ENCODE measurements at places on chromosomes 5 and 9.

DNA sequence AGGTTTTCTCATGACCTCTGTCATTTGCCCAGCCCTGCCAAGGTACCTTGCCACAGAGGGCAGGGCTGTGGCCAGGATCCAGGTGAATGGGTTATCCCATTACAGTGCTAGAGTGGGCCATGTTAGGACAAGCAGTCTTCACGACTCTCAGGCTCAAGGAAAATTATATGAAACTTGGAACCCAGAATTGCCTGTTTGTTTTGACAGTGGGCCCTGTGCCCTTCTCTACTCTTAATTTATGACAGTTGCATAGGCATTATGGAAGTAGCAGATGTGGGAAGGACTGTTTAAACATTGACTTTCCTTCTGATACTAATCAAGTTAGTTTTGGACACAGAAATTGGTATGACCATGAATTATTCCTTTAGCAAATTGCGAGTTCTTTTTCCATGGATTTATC is 41.7 kb downstream of the ITGA2 start:
- H3K4me3 ChIP-seq, result no peak overlapping the region
- no peaks in the 10 kb centered on the region for H3K27me3 ChIP-seq
- no peak for DNase-seq
- H3K4me1 ChIP-seq, result peaks cover 45% of the 10 kb centered on the region

DNA sequence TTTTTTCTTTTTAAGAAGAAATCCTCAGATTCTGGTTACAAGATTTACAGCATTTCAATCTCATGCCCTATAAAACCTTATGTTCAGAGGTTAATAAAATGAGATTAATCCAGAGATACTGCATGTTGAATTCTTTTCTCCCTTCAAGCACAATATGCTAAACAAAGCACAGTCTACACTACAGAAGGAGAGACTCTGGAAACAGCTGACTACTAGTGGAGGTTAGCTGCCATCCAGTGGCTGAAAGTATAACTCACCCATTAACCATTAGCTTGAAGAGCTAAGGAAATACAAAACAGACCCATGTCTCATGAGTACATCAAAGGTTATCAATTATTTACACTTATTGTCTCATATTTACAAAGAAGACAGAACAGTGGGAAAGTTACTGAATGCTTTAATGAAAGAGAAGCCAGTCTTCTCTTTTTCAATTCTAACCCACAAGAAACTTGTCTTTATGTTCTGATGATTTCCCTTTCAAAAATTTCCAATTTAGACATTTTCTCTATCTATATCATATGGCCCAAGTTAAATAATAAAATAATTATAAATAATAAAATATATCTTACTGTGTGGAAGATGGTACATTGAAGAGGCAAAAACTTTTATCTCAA is 12.7 kb upstream of the DNAH5 start:
- peaks cover 2% of the 10 kb centered on the region for H3K27me3 ChIP-seq
- H3K4me3 ChIP-seq, result no peak overlapping the region
- no peaks in the 10 kb centered on the region for H3K36me3 ChIP-seq
- DNase-seq, result no peak
- H3K4me1 ChIP-seq, result no peaks in the 10 kb centered on the region

DNA sequence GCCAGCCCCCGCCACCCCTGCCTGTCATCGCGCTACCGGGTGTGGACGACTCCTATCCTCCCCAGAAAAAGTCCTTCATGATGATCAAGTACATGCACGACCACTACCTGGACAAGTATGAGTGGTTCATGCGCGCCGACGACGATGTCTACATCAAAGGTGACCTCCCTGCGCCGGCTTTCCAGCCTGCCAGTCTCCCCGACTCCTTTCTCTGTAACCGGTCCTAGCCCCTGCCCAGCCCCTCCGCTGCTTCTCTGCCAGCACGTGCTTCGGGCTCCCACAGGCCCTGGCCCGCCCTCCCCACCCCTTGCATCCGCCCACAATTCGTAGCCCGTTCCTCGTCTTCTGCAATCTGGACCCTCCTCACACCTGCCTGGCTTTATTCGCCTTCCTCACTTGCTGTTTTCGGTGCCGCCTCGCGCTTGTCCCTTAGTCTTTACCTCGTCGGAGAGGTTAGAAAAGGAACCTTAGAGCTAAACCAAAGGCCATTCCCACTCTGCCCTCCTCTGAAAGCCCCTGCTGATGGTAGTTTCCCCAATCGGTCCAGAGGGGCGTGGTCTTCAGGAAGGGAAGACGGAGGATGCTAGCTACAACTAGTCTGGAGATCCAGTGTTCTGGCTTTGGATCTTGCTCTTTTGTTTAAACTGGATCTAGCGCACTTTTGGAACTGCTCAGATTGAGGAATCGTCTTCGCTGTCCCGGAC is 1.4 kb downstream of the CHSY3 start:
- H3K36me3 ChIP-seq, result peaks cover 2% of the 10 kb centered on the region
- peaks cover 55% of the 10 kb centered on the region for H3K27me3 ChIP-seq
- peaks cover 14% of the 10 kb centered on the region for H3K4me1 ChIP-seq

GRCh38 chr9:76808636-76809035 is 44.4 kb downstream of the PCA3 start:
- H3K27ac ChIP-seq, result no peak overlapping the region
- no peak for DNase-seq
- H3K36me3 ChIP-seq, result no peaks in the 10 kb centered on the region

GRCh38 chr5:157369507-157369906 is 90.5 kb upstream of the NIPAL4 start:
- no peaks in the 10 kb centered on the region for H3K4me1 ChIP-seq
- no peak overlapping the region for H3K27ac ChIP-seq
- H3K4me3 ChIP-seq, result no peak overlapping the region

DNA sequence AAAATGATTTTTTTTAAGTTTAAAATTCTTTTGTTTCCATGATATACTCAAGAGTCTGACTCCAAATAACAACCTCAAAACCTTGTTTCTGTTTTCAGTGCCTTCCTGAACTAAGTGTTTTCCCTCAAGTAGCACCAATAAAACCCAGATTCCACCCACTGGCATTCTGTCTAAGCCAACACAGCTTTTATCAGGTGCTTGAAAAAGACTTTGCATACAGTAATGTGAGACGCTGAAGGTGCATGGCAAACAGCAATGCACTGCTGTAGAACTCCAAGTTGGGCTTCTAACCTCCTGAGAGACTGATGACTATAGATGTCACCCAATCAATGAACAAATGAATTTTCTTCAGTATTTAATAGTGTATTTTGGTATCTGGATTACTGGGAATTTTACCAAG is 95.7 kb downstream of the NFIB start:
- H3K4me1 ChIP-seq, result no peaks in the 10 kb centered on the region
- no peaks in the 10 kb centered on the region for H3K27me3 ChIP-seq
- DNase-seq, result no peak
- H3K27ac ChIP-seq, result no peak overlapping the region

DNA sequence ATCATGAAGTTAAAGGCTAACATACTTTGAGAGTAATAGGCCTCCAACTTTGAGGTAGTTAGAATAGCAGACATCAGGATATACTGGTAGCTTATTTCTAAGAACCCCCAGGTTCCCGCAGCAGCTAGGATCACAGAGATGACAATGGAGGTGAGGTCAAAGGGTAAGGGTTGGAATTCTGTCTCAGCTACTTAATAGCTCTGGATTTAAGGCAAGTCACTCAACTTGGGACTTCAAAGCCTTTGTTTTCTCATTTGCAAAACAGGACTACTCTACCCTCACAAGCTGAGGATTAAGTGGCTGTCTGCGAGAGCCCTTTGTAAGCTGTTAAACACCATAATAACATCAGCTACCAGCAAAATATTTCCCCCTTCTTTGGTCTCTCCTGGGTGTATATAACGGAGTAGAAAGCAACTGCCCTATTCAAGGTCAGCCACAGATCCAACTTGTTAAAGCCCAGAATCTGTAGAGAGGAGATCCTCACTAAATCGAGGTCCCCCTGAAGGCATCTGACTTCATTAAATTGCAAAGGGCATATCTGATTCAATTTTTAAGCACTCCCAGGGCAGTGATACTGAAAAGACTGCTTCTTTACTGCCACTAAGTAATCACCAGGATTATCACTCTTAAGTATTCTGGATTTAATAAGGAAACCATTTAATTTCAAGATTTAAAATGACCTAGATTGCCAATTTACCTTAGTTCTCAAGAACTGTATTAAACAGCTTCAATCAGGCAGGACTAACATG is 104.7 kb downstream of the DCP2 start:
- H3K4me3 ChIP-seq, result no peak overlapping the region
- H3K4me1 ChIP-seq, result no peaks in the 10 kb centered on the region
- peaks cover 6% of the 10 kb centered on the region for H3K27me3 ChIP-seq
- no peak overlapping the region for H3K27ac ChIP-seq
- peaks cover 5% of the 10 kb centered on the region for H3K36me3 ChIP-seq

DNA sequence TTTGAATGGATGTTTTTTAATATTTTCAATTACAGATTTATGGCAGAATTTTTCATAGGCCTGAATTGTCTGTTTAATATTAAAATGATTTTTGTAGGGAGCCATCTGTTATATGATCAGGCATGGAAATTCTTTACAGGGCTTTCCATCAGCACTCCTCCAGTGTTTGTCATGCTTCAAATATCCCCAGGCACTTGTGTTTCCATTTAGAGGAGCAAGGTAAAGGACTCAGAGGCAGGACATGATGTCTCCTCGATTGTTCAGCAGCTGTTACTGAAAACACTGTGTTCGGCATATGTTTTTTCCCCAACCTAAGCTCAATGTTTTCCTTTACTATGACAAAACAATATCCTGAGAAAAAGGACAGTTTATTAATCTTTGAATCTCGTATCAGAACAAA is 172.3 kb upstream of the RFX3 start:
- no peak overlapping the region for H3K27ac ChIP-seq
- no peak for DNase-seq
- H3K4me3 ChIP-seq, result no peak overlapping the region
- H3K27me3 ChIP-seq, result peaks cover 7% of the 10 kb centered on the region

- DNase-seq, result no peak
- H3K27me3 ChIP-seq, result no peaks in the 10 kb centered on the region
- H3K27ac ChIP-seq, result peak overlapping the region; percentile 93
- peaks cover 35% of the 10 kb centered on the region for H3K36me3 ChIP-seq
- H3K4me1 ChIP-seq, result peaks cover 42% of the 10 kb centered on the region
- H3K4me3 ChIP-seq, result peak overlapping the region; percentile 97
These were observed 1.2 kb upstream of the GRK6 start for GRCh38 chr5:177425196-177425800.

- no peak for DNase-seq
- peaks cover 6% of the 10 kb centered on the region for H3K27me3 ChIP-seq
- H3K27ac ChIP-seq, result no peak overlapping the region
- H3K4me3 ChIP-seq, result no peak overlapping the region
These were observed 135.2 kb upstream of the SLC24A2 start for GRCh38 chr9:19924080-19924479.

DNA sequence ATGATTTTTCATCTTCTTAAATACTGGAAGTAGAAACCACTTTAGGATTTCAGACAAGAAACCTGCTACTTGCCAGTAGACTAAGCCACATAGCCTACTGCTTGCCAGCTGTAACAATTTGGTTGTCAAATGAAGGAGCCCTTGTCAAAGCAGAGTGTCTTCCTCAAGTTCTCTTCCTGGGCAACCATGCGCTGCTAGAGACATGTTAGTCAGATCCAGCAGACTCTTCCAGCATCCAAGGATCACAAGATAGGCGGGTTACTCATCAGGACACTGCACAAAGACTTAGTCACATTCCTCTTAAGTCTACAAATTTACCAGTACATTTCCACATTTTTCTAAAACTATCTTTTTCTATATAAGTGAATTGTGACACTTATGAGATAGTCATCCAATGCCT is 24.4 kb downstream of the SKIC3 start:
- peaks cover 67% of the 10 kb centered on the region for H3K36me3 ChIP-seq
- no peak overlapping the region for H3K4me3 ChIP-seq
- H3K27me3 ChIP-seq, result no peaks in the 10 kb centered on the region
- H3K4me1 ChIP-seq, result peaks cover 13% of the 10 kb centered on the region
- DNase-seq, result no peak
- H3K27ac ChIP-seq, result no peak overlapping the region

DNA sequence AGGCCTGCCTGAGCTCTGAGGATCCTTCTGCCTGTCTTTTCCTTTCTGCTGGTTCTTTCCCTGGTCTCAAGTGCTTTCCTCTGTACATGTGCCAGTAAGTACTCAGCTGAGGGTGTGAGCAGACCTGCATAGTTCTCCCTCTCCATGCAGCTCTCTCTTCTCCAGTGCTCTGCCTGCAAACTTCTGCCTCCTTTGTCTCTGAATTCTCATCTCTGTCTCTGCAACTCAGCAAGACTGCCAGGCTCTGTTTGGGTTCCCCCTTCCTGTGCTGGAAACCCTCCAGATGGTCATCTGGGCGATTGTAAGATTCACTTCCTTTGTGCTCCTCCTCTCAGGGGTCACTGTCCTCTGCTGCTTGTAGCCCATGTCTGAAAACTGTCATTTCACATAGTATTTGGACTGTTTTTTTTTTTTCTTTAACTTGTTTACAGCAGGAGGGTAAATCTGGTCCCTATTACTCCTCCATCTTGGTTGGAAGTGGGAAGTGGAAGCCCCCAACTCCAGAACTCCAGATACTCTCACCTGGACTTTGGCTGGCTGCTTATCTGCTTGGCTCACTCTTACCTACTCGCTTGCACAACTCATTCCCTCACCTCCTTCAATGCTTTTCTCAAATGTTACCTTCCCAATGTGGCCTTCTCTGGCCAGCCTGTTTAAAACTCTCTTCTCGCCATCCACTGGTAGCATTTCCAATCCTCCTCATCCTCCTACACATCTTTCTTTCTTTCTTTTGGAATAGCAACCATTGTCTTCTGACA is 175.3 kb upstream of the TBC1D2 start:
- no peaks in the 10 kb centered on the region for H3K4me1 ChIP-seq
- no peaks in the 10 kb centered on the region for H3K36me3 ChIP-seq
- H3K4me3 ChIP-seq, result no peak overlapping the region

DNA sequence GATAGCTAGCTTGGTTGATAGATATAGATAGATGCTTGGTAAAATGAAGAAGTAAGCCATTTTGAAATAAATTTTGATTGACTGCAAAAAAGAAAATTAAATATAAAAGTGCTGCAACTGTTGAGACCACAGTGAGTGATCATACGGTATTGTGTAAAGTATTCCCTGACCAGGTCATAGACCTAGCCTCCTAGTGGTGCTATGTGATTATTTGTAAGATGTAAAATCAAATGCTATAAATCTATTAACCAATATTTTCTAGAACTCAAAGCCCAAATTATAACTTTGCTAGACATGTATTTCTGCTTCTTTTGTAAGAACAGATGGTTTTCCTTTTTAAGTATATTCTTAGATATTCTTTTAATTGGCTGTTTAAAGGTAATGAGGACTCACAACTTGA is 480.2 kb upstream of the PTPRD start:
- no peak overlapping the region for H3K4me3 ChIP-seq
- H3K36me3 ChIP-seq, result no peaks in the 10 kb centered on the region
- H3K27me3 ChIP-seq, result no peaks in the 10 kb centered on the region
- H3K27ac ChIP-seq, result no peak overlapping the region
- H3K4me1 ChIP-seq, result no peaks in the 10 kb centered on the region

GRCh38 chr5:156052656-156053055 is 274.3 kb upstream of the SGCD start:
- H3K4me3 ChIP-seq, result no peak overlapping the region
- no peaks in the 10 kb centered on the region for H3K36me3 ChIP-seq
- no peaks in the 10 kb centered on the region for H3K27me3 ChIP-seq
- no peak overlapping the region for H3K27ac ChIP-seq
- H3K4me1 ChIP-seq, result no peaks in the 10 kb centered on the region
- no peak for DNase-seq

All from activated CD4-positive, alpha-beta T cell treated with anti-CD3 and anti-CD28 coated beads, Interleukin-2, amount 10 ng/mL, durations not matched to agents 7 days and 5 days (primary cell).